ENCODE measurements at places on chromosomes 12 and 14.
A peak's percentile ranks its signal among the peaks of the same experiment; 100 is the strongest.

DNA sequence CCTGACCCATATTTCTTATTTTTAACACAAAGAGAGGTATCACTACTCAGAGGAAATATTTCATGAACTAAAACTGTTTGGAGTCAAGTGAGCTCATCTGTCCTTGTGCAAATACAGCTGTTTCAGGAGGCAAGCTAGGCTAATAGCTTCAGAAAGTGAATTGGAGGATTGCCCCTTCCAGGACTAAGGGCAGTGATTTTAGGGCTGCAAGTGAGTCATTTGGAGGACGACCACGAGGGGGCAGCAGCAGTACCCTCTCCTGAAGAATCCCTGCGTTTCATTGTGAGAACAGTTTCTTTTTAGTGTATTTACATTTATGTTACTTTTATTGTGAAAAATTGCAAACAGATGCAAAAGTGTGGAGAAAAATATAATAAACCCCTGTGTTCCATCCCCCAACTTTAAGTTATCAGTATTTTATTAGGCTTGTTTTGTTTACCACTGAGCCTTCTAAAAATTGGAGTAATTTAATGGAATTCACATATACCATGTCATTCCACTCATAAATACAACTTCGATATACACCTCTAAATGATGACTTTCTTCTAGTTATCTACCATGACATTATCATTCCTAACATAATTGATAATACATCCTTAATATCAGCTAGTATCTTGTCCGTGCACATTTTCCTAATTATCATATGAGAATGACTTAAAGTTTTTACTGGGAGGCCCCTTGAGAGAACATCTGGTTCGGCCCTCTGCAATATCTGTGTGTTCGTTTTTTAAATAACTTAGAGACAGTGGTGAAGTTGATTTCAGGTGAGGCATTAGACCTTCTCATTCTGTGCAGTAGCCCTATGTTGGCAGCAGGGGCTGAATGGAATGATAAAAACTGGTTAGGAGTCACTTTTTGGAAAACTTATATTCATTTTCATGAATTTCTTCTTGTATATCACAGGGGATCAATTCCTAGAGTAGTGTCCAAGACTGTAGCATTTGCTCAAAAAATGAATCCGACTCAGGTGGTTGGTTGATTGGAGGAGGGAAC, 13.7 kb downstream of the FOXJ2 start:
- peak; percentile 88 for DNase-seq

DNA sequence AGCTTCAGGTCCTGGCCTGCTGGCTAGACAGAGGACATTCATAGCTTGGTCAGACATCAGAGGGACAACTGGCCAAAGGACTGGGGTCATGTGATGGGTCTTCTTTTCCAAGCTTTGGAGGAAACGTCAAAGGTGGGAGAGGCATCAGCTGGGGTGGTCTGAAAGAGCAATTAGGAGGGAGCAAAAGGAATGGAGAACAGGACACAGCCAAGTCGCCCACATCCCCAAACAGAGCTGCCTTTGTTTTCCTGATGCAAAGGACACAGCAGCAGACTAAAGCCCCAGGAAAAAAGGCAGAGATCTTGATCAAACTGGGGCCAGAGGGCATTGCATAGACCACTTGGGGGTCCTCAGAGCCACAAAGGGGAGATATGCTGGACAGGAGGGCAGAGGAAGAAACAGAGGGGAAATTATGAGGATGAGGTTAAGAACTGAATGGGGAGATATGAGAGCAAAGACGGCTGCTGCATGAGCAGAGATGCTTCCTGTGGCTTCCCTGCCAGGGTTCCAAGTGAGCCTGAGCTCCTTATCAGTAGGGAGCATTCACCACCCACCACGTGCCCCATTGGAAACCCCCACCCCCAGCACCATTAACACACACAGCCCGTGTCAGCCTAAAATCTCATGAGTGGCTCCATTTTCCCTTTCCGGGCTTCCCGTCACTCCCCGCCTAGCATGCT, 62.4 kb downstream of the ANO2 start:
- no peak for DNase-seq

DNA sequence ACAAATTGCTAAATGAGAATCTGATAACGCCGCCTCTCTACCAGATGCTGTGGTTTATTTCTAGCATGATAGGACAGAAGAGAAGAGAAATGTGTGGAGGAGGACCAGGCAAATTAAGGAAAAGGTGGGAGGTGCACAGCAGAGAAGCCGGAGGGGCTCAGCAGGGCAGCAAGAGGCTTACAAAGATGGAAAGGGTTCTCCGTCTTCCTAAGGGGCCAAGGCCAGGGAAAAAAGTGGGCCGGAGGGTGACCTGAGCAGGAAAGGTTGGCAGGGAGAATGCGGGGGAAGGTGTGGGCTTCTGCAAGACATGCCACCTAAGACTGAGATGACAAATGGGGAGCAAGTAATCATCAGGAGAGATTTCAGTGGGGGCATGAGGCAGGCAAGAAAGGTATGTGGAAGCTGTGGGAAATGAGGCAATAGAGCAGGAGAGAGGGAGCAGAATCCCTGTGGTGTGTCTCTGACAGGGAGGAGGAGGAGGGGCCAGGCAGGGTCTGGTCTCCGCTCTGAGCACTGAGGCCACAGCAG, 18.7 kb downstream of the MANSC1 start:
- no peak for DNase-seq

DNA sequence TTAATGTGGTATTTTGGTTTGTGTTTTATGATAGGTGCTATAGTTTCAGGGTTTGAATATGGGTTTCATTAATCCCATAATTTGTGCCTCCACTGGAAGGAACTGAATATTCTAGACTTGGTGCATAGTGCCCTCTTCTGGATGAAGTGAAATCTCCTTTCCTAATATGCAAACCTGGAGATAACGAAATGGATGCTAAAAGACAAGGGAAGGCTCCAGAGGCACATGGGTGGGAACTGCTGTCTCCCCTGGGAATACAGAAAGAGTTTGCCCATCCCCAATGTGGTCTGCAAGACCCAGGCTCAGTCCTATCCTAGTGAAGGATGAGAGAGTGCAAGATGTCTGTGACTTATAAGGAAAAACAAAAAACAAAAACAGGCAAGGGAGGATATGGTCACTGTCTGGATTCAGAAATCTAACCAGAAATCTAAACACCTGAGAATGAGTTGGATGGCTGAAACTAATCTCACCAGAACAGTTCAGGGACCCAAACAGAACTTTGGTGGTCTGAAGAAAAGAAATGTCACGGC, 142.3 kb upstream of the TMPO start:
- DNase-seq, result peak; percentile 61

- DNase-seq, result no peak
Observed at GRCh38 chr12:129409281-129409680, 494.5 kb downstream of the TMEM132D start.

DNA sequence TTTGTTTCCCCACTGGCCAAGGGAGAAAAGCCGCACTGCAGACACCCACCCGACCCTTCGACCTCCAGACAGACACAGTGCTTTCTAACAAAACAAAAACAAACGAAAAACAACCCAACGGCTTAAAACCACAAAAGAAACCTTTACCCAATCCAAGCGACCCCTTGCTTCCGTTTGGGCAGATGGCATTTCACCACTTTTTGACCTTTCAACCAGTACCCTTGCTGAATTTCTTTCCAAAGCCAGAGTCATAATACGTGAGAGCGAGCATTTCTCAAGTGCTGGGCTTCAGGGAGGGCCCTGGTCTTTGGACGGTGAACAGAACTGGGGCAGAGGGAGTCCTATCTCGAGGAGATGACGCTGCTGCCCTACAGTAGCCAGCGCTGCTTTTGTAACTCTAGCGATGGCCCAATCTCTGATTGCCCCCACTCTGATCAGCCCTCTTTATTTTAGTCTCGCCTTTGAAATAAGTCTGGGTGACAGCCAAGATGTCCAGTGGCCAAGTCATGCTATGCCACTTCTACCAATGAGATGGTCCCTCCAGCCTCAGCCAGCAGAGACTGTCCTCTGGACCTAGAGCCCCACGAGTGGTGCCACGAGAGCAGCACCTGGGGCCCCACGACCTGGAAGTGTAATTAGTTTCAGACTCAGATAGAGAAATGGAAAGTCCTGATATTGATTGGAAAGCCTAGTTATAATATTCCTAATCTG, 21.9 kb upstream of the ADIPOR2 start:
- DNase-seq, result no peak

Data from spinal cord (tissue), 10 donors.